ENCODE measurements at places on chromosomes 1 and 21.
A peak's percentile ranks its signal among the peaks of the same experiment; 100 is the strongest.

GRCh38 chr21:29347274-29347681 lies 48.6 kb downstream of the BACH1 start:
- no peak for DNase-seq

GRCh38 chr21:35953597-35953996 lies 106.7 kb downstream of the SETD4 start:
- no peak for DNase-seq

- no peak for DNase-seq
Measured at GRCh38 chr1:226420328-226420727, 12.4 kb upstream of the PARP1 start.

- no peak for DNase-seq
Measured at GRCh38 chr1:109897259-109897955, 13.2 kb upstream of the CSF1 start.

GRCh38 chr1:237105826-237106225 lies 63.8 kb downstream of the RYR2 start:
- no peak for DNase-seq

DNA sequence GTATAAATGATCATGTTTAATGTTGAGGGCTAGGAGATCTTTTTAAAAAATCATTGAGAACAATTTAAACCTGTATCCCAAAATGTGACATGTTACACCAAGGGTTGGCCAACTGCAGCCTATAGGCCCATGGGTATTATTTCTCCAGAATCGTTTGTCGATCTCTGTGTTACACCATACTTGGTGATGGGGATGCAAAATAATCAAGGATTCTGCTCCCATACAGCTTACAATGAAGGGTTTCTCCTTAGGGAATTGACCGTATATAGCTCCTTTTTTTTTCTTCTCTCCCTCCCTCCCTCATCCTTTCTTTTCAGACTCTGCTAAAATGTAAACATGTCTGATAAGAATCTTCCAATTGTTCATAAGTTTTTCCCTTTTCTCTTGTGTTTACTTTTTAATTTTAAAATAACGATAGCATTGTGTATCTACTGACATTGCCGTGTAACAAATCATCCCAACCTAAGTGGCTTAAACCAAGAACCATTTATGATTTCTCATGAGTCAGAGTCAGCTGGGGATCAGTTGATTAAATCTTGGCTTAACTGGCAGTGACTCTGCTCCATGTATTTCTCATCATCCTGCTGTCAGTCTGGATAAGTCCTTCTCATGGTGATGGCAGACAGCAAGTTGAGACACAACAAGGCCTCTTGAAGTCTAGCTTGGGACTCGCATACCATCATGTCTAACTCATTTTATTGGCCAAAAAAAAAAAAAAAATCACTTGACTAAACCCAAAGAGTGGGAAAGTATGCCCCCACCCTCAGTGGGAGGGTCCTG lies 48.0 kb downstream of the MARK1 start:
- no peak for DNase-seq

DNA sequence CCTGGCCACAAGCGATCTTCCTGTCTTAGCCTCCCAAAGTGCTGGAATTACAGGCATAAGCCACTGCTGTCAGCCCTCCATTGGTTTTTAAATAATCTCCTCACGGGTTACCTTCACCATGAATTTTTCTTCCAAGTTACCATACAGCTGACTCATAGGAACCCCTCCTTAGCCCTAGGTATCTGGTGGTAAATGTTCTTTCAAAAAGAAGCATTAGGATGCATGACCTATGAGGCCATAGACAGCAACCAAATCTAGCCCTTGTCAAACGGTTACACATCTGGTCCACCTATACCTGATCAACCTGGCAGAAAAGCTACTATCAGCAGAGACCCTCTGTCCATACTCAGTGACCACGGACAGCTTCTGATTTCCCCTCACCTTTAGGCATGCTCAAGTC lies 12.7 kb upstream of the DEGS1 start:
- no peak for DNase-seq

DNA sequence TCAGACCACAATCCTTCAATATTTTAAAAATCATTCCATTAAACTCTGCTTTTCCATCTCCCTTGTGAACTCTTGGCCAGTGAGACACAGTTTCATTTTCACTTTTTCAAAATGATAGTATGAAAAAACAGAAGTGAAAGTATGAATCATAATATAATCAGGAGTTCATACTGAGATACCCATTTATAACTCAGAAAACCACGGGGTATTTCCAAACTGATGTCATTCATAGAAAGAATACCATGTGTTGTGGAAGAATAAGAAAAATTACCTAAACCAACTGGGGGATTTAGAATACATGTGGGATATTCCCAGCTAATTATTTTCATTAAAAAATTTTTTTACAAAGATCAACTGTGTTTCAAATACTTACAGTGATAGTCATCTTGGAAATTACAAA lies 149.9 kb downstream of the MRPL39 start:
- peak; percentile 79 for DNase-seq

DNA sequence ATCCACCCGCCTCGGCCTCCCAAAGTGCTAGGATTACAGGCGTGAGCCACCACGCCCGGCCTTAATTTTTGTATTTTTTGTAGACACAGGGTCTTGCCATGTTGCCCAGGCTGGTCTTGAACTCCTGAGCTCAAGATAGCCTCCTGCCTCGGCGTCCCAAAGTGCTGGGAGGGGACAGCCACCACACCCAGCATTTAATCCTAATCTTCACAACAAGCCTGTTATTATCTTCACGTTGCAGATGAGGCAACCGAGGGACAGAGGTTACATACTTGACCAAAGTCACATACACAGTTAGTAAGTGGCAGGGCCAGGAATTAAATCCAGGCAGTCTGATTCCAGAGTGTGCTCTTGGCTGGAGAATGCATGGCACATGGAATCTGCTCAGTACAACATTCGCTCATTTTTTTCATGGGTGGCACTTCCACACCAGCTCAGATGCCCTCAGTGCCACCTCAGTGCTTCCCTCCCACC lies 4.8 kb upstream of the GPR37L1 start:
- DNase-seq = no peak

DNA sequence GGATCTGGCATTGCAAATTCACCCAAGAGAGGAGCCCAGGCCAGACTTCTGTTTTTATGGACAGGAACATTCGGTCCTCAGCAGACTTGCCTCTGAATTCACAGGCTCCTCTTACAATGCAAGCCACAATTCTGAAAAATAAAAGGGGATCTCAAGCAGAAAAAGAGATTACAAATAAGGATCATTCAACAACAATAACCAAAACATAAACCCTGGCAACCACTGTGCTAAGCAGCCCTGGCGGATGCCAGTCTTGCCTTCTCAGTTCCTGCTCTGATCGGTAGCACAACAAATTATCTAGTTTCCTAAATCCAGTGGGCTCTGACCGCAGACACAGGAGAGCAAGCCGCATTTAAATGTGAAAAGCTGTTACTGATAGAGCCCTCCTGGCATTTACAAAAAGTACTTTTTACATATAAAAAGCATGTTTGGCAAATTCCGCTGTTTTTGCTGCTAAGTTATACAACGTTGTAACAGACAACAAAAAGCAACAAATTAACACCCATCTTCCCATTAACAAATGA lies 123.4 kb upstream of the FOXD3 start:
- DNase-seq = no peak

DNA sequence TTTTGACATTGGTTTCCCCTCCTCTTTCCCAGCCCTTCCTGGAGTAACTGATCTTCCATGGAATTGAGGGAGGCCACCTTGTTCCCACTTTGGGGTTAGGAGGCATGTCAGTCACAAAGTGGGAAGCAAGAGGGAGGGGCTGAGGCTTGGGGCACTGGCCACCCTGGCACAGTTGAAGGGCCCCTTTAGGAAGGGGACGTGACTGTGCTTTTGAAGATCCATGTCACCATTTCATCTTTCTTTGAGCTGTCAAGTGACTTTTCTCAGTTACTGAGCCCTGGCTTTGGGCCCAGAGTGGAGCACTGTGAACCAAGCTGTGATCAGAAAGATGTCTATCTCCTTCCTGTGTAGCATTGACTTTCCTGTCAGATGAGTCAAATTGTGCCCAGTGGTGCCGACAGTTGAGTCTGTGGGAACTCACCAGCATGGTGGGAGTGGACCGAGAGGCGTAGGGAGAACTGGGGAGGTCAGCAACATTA lies 38.5 kb upstream of the TDRD10 start:
- peak; percentile 75 for DNase-seq

DNA sequence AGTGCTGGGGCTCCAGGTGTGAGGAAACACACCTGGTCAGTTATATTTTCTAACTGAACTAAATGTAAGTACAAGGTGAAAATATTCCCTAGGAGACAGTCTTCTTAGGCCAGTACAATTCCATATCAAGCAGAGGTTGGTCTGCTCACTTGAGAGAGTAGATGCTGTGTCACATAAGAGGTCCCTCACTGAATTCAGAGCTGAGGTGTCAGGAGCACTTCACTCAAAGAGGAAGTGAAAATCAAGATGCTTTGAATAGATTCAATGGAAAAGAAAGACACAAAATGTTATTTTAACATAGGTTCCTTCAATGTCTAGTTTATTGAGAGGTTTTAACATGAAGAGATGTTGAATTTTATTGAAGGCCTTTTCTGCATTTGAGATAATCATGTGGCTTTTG lies 4.3 kb upstream of the FCRL3 start:
- DNase-seq = no peak

GRCh38 chr21:45540601-45540970 lies 1.7 kb downstream of the SLC19A1 start:
- DNase-seq = no peak

GRCh38 chr1:209427811-209428210 lies 155.7 kb upstream of the CAMK1G start:
- no peak for DNase-seq

DNA sequence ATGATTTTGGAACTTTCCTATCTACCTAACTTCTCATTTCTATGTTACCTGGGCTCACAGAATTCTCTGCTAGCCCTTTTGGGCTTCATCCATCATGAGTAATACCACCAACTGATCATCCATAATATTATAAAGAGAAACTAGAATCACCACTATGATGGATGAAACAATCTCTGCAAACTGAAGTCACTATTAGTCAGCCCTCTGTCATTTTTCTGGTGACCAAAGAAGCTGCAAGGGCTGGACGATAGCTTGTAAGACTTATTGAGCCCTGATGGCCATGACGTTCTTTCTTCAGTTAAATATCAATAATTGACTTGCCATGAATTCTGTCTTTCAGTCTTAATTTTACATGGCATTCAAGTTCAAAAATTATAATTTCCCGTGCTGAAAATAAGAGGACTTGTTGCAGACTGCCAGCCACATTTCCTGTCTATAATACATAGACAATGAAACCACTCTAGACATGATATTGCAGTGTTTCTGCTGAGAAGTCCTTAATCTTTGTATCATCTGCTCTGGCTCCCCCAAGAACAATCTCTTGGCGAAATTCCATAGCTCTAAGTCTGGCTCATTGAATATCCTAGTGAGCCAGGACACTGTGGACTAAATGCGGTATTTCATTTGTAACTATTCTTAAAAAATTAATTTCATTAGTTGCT lies 655.0 kb upstream of the CAMK1G start:
- DNase-seq = no peak

DNA sequence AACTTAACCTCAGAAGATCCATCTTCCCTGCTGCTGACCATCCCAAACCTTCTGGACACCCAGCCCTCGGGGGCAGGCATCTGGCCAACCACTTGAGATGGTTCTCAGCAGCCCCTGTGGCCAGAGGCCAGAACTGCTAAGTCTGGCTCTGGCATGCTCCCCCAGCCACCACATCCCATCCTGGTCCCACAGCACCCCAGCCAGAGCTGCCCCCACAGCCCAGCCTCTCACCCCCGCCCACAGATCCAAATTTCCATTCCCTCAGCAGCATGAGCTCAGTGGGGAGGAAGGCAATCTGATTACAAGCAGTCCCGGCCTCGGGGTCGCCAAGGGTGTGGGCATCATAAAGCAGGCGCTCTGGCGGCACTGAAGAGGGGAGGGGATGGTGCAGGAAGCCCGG lies 45.6 kb downstream of the GLIS1 start:
- DNase-seq = no peak

DNA sequence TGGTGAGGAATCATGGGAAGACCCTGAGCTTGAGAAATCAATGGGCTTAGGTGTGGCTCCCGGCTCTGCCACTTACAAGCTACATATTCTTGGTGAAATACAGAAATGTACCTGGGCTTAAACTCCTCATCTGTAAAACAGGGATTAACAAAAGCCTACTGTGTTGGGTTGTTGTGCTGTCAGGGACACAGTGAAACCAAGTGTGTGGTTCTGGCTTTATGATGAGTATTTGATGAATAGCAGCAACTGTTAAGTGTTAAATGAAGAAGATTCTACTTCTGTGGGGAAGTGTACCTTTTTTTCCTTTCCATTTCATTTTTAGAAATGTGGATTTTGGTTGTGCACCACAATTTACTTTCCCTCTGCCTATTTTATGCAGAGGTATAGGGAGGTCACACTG lies 41.1 kb upstream of the DUSP10 start:
- no peak for DNase-seq

DNA sequence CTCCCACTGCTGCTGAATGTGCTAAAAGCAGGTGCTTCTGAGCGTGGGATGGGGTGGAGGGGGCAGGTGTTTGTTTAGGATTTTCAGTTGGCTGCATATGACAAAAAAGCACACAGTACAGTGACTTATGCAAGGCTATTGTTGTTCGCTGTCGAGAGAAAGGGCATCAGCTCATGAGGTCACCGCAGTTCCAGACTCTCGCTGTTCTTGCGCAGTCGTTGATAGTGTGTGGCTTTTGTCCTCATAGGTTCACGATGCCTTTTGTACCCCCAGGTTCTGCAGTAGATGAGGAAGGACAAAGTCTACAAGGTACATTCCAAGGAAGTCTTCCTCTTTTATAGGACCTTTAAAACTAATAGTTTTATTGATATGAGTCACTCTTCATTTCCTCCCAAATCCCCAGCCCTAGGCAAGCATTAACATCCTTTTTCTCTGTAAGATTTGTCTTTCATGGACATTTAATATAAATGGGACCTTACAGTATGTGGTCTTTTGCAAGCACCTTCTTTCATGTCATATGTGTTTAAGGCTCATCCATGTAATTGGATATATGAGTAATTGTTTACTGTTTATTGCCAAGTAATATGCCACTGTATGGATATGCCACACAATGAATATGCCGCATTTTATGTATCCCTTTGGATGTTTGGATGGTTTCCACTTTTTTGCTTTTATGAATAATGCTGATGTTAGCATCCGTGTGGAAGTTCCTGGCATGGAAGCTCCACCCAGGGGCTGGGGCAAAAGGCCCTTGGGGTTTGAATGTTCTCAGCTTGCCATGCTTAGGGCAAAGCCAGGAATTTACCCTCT lies 14.5 kb upstream of the NLRP3 start:
- no peak for DNase-seq

DNA sequence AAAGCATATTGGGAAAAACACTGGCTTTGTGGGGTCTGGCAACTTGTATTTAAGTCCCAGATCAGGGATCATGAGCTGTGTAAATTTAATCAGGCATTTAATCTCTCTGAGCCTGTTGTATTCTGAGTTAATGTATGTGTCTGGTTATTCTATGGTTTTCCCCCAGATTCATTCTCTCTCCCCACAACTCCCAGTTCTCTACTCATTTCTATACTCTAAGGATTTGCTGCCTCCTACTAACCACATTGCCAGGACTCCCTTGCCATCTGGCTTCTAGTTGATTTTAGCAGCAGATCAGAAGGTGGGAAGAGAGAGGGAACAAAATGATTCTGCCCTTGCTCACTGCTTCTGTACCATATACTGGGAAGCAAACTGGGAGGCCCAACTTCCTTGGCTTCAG lies 31.4 kb upstream of the S1PR1 start:
- no peak for DNase-seq

Data from CD4-positive, alpha-beta T cell treated with Interleukin-21 for 1 hour (primary cell).